M059J (cell line): ENCODE measurements at places on chromosomes 6 and 20. TPM values are rescaled to one million over a fixed set of nuclear protein-coding genes. Genes with fewer than 3 reads are reported as not detected.
A peak's percentile ranks its signal among the peaks of the same experiment; 100 is the strongest.

Gene UST
- total RNA-seq, result 11.3 and 14.4 TPM in 2 replicates

Gene LRRN4
- total RNA-seq, result 0.76 and 1.3 TPM in 2 replicates

Gene TBC1D20
- 42.4 and 53.2 TPM in 2 replicates for total RNA-seq

Gene SALL4
- total RNA-seq, result 1.6 and 2.4 TPM in 2 replicates

Gene SIRPA
- 25.1 and 42.4 TPM in 2 replicates for total RNA-seq

Gene FAM209B
- total RNA-seq, result not detected in 2 replicates

Gene SLC25A27
- total RNA-seq, result 0.86 and 6.5 TPM in 2 replicates

Gene ECT2L
- total RNA-seq, result not detected in 2 replicates

DNA sequence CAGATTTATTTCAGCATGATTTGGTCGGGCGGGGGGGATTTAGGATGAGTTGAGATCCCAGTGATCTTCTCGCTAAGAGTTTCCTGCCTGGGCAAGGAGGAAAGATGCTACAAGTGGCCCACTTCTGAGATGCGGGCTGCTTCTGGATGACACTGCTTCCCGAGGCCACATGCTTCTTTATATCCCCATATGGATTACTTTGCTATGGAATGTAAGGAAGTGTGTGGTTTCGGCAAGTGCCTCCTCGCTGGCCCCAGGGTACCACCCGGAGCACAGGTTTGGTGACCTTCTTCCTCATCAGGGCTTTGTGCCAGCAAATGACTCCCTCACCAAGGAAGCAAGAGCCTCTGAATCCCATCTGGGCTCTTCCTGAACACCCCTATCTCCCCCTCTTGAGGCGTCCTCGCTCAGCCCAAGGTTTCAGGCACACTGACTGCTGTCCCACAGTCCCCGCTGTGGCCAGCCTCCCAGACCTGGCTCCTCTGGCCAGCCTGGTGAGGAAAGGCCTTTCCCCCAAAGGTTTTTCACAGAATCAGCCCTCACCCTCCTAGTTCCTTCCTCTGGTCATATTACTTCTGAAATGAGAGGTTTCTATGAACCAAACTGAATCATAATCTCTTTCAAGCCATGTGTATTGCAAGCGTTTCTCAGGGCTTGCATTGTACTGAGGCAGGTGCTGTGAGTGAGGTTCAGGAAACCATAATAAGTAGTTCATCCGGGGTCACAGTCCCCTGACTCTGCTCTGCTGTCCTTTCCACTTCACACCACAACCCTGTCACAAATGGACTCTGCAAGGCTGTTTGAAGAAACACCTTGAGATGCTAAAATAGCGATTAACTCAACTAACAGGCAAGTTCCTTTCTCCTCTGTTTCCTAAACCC is 41.7 kb upstream of the IL17A start:
- no peak for DNase-seq

DNA sequence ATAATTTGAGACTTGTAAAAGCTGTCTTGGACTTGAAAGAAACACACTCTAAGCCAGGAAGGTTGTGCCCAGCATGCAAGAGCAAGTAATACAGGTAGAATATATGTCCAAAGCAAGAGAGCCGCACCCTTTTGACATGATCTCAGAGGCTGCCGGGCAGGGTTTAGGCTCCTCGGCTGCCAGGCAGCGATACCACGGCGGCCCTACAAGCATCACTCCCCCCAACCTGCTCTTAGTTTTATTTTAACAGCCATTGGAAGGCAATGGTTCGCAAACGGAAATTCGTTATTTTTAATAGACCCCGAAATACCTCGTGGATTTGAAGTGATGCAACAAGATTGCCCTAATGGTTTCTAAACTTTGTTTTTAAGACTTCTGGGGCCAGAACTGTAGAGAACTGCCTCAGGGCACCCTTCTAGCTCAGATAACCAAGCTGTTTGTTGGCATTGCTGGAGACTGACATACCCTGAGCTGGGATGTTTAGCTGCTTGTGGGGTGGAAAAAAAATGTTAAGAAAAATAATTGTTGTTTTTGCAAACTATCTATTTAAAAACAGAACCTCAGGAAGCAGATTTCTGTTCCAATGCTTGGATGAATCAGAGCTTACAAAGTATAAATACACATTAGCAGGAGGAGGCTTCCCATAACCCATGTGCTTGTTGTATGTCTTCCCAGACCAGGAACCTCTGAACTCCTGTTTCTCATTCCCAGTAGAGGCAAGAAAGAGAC is 39.0 kb downstream of the JAG1 start:
- peak; percentile 93 for DNase-seq

- no peak for DNase-seq
Observed at GRCh38 chr6:153172815-153173214, 41.7 kb upstream of the RGS17 start.

GRCh38 chr6:118705544-118706491 is 54.4 kb upstream of the CEP85L start:
- DNase-seq, result peak; percentile 55

GRCh38 chr6:168338777-168339176 is 19.2 kb upstream of the DACT2 start:
- no peak for DNase-seq

DNA sequence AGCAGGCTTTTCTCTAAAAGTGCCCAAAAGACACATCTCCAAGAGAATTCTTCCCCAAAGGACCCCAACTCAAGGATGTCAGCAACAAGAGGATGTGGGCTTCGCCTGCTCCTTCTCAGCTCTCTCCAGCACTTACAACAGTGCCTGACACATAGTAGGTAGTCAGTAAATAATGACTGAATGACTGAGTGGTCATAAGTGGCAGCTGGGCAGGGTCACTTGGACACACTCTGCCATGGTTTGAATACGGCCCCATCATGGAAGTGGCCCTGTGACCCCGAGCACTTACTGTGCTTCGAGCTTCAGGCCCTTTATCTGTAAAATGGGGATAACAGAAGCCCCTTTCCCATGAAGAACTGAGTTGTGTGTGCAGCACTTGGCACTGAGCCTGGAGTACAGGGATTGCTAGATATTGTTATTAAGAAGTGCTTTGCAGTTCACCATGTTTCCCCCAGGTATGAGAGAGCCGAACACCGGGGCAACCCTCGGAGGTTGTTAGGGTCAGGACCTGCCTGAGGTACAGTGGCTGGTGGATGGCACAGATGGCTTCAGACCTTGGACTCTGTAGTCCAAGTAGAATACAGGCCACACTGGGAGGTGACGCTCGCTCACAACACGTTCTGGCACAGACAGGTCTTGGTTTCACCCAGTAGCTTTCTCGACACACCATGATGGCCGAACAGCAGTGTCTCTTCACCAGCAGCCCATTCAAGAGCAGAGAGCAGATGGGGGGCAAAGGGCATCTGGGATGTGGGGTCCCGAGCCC is 56.0 kb downstream of the NOL4L start:
- DNase-seq, result no peak

GRCh38 chr6:154516276-154516675 is 5.8 kb upstream of the CNKSR3 start:
- DNase-seq, result no peak

DNA sequence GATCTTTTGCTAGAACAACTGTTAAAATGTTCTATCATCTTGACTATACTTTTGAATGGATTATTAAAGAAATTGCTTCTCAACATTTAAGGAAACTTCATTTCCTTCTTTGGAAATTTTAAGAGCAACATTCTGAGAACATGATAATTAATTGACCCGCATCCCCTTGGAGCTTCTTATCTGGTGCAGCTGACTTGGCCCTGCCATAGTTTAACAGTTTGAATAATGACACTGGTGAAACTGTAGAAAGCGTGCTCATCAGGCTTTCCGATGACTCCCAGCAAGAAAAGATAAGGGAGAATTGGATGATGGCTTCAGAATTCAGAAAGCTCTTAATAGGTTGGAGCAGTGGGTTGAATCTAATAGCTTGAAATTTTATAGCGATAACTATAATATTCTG is 38.1 kb downstream of the SNX9 start:
- DNase-seq, result no peak

- peak; percentile 62 for DNase-seq
Observed at GRCh38 chr6:170444811-170445211, 108.3 kb downstream of the PSMB1 start.

- no peak for DNase-seq
Observed at GRCh38 chr20:24909861-24910260, 39.2 kb upstream of the CST7 start.

DNA sequence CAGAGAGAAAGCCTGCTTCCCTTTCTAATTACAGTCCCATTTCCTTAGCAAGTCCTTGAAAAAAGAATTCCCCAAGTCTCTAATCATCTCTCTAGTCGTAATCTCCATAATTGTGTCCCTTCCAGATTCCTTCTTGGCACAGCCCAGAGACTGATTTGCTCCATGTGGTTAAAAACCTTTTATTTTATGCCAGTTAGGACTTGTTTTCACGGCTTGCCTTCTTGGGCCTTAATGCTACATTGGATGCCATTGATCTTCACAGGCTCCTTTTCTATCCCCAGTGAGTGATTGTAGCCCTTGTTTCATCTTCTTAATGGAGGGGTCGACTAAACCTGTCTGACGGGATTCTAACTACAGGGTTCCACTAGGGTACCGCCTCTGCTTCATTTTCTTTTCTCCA is 650.6 kb upstream of the ARID1B start:
- no peak for DNase-seq

DNA sequence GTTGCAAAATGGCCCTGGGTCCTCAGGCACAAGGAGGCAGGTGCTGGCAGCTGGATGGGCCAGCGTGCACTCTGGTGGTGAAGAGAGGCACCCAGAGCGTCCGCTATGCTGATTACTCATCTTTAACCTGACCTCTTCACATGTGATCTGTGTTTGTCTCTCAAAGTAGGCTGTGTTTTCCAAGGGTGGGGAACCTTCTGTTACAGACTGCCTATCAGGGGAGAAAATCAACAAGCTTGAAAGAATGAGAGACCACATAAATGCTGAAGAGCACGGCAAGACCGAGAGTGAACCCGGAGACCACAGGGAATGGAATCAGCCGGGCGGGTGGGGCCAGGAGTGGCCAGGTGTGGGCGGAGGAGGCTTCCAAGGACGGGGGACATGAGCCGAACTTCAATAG is 16.2 kb downstream of the BNIP5 start:
- peak; percentile 26 for DNase-seq

DNA sequence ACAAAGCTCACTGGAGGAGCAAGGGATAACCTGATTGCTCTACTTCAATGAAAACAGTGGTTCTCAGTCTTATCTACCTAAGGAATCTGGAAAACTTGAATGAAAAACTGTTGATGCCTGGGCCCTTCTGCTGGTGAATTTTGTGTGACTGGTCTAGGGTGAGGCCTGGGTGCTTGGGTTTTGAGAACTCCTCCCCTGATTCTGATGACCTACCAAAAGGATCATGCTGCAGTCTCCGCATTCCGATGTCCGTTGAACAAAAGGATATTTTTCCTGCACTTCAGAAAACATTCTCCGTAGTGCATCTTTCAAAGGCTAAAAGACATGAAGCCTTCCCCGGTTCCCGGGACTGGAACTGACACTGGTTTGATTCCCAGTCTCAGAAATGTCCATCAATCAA is 157.9 kb downstream of the SYNDIG1 start:
- DNase-seq, result no peak

- DNase-seq, result no peak
Observed at GRCh38 chr20:29123861-29124260, 2133.6 kb upstream of the DEFB115 start.

DNA sequence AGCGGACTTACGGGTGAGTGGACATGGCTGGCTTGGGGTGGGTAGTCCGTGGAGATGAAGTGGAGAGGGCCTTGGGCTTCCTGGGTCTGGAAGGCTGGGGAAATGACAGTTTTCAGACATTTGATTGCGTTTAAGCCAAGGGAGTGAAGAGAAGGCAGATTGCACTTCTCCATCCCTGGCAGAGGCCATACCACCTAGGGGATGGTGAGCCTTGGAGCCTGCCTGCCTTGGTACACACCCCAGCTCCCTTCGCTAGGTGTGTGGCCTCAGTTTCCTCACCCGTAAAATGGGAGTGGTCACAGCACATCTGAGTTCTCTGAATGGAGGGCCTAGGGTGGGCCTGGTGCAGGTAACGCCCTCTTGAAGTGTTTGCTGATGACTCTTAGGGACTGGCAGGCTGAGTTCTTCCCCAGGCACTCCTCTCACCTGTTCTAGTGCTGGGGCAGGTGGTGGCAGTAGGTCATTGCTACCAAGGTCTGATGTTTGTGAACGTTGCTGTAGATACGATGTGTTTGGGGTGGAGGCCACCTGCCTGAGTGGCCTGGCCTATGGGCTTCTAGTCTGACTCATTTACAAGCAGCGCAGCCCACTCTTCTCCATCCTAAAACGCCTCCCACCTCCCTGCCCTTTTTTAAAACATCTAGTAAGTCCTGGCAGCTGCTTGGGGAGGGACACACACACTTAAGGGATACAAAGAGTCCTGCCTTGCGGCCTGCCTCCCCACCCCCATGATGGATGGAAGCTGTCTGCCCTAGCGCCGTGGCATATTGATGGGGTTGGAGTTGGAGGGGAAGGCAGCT is 2.3 kb downstream of the RBM38 start:
- DNase-seq, result no peak

GRCh38 chr6:22642254-22642653 is 72.9 kb downstream of the HDGFL1 start:
- no peak for DNase-seq

DNA sequence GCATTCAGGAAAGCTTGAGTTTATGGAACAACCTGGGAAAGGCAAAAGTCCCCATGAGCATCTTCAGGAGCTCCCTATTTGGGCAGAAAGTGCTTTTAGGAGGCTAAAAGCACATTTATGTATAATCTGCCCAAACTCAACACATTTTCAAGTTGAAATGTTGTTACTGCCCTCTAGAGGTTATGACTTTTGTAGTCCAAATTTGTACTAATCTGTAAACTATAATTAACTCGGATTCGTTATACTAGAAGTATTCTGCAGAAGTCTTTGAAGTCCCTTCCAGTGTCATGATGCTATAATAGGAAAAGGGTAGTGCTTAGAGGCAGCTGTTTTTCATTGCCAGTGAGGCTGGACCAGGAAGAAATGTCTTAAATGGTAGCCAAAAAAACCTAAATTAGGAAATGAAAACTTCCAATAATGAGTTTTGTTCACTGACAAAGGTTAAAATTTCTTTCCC is 44.8 kb upstream of the EMILIN3 start:
- DNase-seq, result peak; percentile 27

DNA sequence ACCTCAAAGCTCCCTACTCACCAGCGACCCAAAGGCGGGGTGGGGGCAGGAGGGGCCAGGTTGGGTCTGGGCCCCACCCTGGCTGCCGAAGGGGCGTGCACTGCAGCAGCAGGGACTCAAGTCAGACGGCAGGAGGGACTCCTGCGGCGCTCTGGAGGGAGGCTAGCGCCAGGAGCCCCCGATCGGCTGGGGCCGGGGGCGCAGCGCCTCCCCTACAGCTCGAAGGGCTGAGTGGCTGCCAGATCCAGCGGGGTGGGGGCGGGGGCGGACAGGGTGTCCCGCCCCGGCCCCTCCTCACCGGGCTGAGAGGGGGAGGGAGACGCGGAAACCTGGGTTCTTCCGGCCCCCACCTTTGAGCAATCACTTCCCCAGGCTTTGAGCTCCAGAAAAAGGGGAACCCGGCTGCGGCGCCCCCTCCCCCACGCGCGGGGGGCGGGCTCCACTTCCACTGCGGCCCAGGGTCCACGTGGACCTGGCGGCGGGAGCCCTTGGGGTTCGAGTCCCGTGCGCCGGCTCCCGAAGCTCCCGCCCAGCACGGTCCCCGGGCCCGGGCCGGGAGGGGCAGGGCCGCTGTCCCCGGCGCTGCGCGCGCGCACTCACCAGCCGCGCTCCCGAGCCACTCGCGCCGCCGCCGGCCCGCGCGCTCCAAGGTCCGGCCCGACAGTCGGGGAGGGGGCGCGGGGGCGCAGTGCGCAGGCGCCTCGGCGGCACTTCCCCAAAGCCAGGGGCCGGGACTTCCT is at the start of gene RGS19:
Gene RGS19, minus strand, starts transcription at position 246 of the 740 bp plus-strand sequence. CDS start 2,632 bp downstream, outside the sequence.
- DNase-seq, result peak; percentile 70
